HS-27A (cell line): ENCODE measurements at places on chromosomes 4 and X.

GRCh38 chr4:79958466-79959264, 114.4 kb downstream of the ANTXR2 start:
- DNase-seq: no peak

GRCh38 chr4:125388613-125389012, 73.9 kb downstream of the FAT4 start:
- peak; percentile 59 for DNase-seq

DNA sequence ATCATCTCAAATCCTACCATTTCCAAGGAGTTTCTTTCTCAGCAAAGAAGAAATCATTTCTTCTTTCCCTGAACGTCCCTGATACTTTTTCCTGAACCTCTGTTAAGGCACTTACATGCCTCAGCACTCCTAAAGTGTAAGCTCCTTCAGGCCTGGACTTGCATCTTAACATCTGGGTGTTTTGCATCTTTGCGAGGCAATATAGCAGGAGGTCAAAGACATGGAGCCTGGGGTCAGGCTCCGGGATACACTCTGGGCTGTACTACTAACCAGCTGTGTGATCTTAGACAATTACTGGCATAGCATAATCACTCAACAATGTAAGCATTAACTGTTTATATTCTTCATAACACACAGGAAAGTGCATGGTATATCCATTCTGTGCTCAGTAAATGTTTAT, 275.5 kb upstream of the BOD1L1 start:
- DNase-seq: no peak

GRCh38 chr4:173526724-173527102, 3.3 kb downstream of the HAND2 start:
- no peak for DNase-seq

DNA sequence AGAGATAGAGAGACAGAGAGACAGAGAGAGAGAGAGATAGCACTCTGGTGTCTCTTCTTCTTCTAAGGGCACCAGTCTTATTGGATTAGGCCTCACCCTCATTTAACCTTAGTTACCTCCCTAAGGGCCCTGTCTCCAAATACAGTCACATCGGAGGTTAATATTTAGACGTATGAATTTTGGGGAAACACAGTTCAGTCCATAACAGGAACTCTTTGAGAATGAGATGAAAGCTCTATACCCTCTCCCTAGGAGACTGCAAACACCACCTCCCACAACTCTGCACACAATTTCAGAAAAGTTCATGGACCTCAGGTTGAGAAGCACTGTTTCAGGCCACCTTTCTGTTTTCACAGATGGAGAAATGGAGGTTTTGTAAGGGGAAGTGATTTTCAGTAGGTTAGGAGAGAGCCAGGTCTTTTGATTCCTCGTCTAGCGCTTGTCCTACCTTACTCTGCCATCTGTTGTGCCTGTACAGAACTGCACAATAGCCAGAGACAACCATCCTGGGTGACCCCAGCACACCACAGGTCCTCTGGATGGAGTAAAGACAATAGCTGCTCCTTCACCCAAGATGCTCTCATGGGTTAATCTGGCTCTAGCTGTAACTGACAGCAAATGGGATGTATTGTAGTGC, 16.9 kb upstream of the LOC101059915 start:
- DNase-seq: no peak

DNA sequence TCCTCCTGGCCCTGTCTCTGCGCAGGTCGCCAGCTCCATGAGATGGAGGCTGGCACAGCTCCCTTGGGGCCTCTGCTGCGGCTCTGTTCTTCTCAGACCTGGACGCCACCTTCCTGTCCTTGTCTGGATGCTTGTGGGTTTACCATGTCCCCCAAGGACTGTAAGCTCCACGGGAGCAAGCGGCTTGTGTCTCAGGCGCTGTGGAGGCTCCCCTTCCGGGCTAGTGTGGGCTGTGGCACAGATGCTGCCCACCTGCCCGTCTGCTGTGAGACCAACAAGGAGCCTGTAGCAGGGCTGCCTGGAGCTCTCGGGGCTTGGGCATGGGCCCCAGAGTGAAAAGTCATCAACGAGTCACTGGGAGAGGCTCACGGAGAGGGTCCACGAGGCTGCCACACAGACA, 25.2 kb downstream of the NAT8L start:
- no peak for DNase-seq

DNA sequence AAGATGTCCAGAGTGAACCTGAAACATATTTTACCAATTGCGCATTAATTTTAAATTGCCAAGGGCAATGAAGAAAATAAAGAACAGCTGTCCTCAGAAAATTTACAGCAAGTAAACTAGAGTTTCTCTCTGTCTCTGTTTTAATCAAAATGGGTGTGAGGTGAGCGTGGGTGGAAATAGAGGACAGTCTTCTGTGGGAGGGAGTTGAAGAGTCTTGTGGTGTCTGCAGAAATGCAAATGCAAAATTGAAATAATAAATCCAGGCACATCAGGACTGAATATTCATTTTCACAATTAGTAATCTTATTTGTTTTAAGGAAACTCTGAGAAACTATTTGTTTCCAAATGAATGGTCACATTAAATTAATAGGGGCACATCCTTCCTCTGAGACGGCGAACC, 192.0 kb downstream of the ARHGAP10 start:
- DNase-seq: no peak

DNA sequence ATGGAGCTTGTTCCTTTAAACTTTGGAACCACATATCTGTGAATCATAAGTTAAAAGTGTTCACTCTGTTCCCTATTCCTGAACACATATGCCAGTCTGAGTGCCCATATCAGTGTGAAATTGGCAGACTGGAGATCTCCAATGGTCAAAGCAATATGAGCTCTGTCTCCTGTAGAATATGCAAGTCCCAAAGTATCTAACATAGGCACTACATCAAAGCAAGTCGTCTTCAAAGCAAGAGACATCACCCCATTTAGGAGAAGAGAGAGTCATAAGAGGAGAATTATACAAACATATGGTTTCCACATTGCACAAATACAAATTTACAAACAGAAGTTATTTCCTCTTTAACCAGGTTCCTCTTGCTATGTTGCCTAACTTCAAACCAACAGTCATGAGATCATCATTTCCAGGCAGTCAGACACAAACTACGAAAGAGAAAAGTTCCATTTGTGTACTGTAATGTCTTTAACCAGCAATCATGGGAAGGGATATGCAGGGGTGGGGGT, 9.9 kb upstream of the GK start:
- no peak for DNase-seq

- no peak for DNase-seq
Observed at GRCh38 chr4:184838249-184839074, 12.7 kb upstream of the ACSL1 start.

GRCh38 chr4:145348291-145348690, 133.4 kb upstream of the SMAD1 start:
- no peak for DNase-seq

GRCh38 chrX:36957425-36958328, 50.5 kb upstream of the FAM47C start:
- DNase-seq: no peak

- no peak for DNase-seq
Observed at GRCh38 chr4:31054295-31054694, 334.1 kb downstream of the PCDH7 start.

GRCh38 chr4:2423066-2423465, 4.3 kb downstream of the CFAP99 start:
- DNase-seq: no peak

DNA sequence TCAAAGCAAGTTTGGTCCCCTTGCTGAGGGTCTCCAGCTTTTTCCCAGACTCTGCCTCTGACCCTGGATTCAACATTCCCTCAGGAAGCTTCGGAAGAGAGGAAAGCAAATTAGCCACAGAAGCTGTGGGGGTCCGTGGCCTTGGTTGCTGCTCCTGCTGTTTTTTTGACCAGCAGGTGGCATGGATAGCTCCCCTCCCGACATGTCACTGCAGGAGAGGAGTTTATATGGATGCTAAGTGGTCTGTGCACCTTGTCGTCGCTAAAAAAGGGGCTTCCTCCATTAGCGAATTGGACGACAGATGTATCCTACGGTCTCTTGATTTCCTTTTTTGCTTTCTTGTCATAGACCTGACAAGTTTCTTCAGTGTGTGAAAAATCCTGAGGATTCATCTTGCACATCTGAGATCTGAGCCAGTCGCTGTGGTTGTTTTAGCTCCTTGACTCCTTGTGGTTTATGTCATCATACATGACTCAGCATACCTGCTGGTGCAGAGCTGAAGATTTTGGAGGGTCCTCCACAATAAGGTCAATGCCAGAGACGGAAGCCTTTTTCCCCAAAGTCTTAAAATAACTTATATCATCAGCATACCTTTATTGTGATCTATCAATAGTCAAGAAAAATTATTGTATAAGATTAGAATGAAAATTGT, 70.2 kb downstream of the CD38 start:
- DNase-seq: no peak

GRCh38 chrX:70505451-70505841, 60.8 kb downstream of the DLG3 start:
- no peak for DNase-seq

GRCh38 chrX:92209936-92210335, 430.8 kb downstream of the PCDH11X start:
- no peak for DNase-seq

DNA sequence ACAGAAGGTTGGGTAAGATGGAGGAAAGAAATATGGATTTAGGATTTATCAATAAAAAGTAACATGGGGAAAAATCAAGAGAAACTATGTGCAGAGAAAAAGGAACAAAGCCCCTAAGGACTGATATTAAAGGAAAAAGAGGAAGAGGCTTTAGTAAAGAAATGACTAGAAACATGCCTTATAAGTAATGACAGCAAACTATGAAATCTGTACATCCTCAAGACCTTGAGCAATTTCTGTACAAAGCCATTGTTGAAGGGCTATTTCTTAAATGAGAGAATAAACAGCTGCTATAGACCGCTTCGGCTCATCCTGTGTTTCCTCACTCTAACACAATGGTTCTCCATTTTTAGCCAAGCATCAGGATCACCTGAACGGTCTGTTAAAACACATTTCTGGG, 180.3 kb upstream of the ATOH1 start:
- DNase-seq: no peak

DNA sequence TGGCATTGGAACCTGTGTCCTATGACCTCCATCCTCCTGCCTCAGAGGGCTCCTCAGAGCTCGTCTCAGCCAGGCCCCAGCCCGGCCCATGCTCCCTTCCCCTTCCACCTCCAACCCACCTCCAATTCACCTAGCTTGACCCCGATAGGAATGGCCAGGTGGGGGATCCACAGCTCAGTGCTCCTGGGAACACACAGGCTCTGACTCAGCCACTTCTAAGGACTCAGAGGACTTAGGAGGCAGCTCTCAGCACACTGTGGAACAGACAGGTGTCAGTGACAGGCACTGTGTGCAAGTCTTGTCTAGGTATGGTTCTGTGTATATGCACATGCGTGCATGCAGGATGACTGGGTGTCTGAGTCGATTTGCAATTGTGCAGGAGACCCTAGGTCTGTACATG, 44.8 kb downstream of the PJA1 start:
- no peak for DNase-seq

DNA sequence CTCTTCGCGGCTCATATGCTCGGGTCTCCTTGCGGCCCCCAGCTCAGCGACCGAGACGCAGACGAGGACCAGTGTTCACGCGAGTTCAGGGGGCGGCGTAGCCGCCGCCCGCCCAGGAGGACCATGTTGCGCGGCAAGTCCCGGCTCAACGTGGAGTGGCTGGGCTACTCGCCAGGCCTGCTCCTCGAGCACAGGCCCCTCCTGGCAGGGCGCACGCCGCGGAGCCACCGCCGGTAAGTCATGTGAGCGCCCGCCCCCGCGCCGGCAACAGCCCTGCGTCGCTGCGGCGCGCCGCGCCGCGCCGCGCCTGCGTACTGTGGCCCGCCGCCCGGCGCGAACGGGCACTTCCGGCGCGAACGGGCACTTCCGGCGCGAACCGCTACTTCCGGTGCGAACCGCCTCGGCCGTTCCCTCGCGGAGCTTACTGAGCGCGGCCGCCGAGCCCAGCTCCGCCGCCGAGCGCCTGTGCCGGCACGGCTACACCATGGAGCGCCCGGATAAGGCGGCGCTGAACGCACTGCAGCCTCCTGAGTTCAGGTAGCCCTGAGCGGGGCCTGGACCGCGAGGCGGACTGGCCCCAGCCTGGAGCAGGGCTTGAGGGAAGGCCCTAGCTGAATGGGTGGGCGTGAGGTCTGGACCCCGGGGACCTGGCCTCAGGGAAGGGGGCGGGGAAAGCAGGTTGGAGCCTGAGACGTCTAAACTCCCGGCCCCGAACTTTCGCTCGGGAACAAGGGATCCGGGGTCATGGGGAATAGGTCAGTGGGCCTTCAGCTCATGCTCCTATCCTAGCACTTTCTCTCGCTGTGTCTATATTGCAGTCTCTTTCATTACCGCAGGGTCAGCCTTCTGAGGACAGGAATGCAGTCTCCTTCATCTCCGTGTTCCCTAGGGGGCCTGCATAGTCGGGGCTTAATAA, at the start of gene VMA21:
VMA21 (plus strand) TSS at position 382 of the 916 bp plus-strand sequence; CDS start at position 485, 103 bp downstream.
- peak; percentile 31 for DNase-seq

DNA sequence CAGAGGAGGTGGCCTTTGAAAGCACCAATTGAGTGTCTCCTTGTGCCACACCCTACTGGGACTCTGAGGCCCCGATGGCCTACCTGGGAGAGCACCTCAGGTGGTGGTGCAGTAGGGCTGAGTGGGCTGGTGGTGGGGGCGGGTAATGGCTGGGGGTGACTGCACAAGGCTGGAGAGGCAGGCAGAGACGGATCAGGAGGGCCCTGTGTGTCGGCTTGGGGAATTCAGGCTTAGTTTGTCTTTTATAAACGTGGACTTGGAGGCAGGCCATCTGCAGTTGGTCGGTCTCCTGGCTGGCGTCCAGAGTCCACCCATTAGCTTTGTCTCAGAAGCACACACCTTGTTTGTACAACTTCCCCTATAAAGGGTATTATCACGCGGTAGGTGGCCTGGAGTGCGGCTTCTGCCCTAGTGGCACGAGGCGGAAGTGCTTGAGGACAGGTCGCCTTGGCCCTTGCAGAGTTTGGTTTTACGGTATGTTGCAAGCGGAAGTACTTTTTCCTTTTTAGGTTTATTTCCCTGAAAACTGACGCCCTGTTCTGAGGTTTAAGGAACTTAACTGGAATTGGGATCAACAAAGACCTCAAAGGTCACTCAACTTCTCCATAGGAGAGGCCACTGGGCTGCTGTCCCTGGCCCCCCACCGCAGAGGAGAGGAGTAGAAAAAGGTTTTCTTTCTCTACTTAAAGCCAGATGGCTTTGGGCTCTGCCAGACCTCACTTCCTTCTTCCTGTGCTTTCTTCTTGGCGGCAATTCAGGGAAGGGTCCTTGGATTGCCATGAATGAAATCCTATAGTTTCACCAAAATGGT, 8.0 kb downstream of the TBC1D14 start:
- DNase-seq: no peak
